ENCODE measurements at places on chromosomes 16 and 17. TPM values are rescaled to one million over a fixed set of nuclear protein-coding genes. Genes with fewer than 3 reads are reported as not detected.

DNA sequence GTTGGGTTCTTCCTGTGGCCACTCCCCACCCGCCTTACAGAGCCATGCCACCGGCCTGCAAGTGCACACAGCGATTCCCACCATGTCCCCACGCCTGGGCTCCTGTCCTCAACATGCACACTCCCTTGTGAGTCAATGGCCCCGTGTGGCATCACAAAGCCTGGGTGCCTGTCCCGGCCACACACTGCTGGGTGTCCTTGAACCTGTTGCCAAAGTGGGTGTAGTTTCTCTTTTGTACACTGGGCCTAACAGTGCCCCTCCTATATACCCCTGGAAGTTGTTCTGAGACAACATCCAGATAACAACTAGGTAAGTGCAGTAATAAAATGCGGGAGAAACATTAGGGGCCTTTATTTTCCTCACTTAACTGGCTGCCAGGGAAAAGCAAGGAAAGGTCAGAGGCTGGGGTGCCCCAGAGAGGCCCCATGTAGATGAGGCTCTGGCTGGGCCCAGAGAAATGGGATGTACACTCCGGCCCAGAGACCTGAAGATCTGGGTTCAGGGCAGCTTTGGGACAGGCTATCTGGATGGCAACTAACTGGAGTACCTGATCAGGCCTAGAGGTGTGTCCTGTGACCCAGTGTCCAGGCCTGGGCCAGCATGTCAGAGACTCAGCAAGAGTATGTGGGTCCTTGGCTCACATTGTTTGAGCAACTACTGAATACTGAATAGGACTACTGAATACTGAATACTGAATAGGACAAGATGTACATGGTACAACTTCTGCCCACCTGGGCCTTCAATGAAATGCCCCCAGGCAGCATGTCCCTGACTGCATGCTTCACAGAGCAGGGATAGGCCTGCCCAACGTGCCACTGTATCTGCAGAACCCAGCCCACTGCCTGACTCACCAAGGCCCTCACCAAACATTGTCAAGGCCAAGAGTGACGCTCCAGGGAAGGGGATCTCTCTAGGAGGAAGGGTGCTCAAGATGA lies 8.3 kb downstream of the ABCC3 start:
- DNase-seq = peak; percentile 66

DNA sequence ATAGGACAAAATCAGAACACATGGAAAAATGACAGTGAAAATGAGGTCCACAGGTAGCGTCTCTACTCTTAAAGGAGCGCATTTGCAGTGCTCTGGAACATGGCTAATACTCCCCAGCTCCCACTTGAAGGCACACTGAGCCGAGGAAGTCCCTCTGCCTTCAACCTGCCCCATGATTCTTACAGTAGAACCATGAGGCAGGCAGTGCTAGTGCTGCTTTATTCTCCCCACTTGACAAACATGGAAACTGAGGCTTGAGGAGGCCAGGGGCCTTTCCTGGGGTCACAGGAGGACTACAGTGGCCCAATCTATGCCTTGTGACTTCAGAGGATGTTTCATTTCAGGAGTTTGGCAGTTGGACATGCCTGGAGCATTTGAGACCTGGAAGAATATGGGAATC lies 244.1 kb upstream of the MAF start:
- DNase-seq = no peak

GRCh38 chr17:1509290-1509881 lies 7.0 kb downstream of the INPP5K start:
- no peak for DNase-seq

- DNase-seq = no peak
These were observed 8.3 kb downstream of the SRP68 start for GRCh38 chr17:76063875-76064546.

- no peak for DNase-seq
These were observed 12.7 kb downstream of the LITAFD start for GRCh38 chr16:8894736-8895334.

ICAM2 gene
- not detected for total RNA-seq

USP22 gene
- 188 TPM for total RNA-seq

All from PC-3 (cell line).